Activated T-helper 17 cell treated with anti-CD3 and anti-CD28 coated beads, Interleukin-2, amount 50 U/mL, for 72 hours (primary cell): ENCODE measurements at places on chromosomes 7 and 10. TPM values are rescaled to one million over a fixed set of nuclear protein-coding genes. Genes with fewer than 3 reads are reported as not detected.

Gene ERVW-1
- not detected for total RNA-seq

Gene EBF3
- total RNA-seq: not detected

Gene HOXA10
- not detected for total RNA-seq

Gene DIP2C
- 1.1 TPM for total RNA-seq

Gene CYP3A7
- total RNA-seq: not detected

Gene LIPJ
- not detected for total RNA-seq

Gene LCOR
- total RNA-seq: 29.6 TPM

Gene NUB1
- 36.9 TPM for total RNA-seq

Gene BRAT1
- total RNA-seq: 42.8 TPM

Gene SLC16A12
- total RNA-seq: not detected

Gene LRRN3
- total RNA-seq: 30.4 TPM

Gene ABCB1
- 19.0 TPM for total RNA-seq

Gene INHBA
- not detected for total RNA-seq

Gene NKX2-3
- not detected for total RNA-seq

Gene LRRC4
- total RNA-seq: not detected

Gene ANXA8
- total RNA-seq: not detected

Gene CALML3
- total RNA-seq: not detected

Gene GNGT1
- total RNA-seq: not detected

Gene ASZ1
- total RNA-seq: not detected

Gene WDR86
- not detected for total RNA-seq

Gene TRPV6
- not detected for total RNA-seq

Gene SLC26A5
- not detected for total RNA-seq

Gene SSC4D
- total RNA-seq: 0.50 TPM

Gene CCDC186
- total RNA-seq: 10.8 TPM

Gene EBLN1
- total RNA-seq: not detected

Gene CASD1
- 26.6 TPM for total RNA-seq

Gene LIPM
- total RNA-seq: not detected

Gene UFSP1
- total RNA-seq: 3.2 TPM

Gene POU6F2
- total RNA-seq: 0.22 TPM

Gene HMX2
- total RNA-seq: not detected

Gene CPA2
- not detected for total RNA-seq

Gene SPOCK2
- total RNA-seq: 161 TPM

Gene MYH16
- not detected for total RNA-seq

Gene CDHR3
- total RNA-seq: 0.71 TPM

Gene MRC1
- 0.08 TPM for total RNA-seq

Gene HELLS
- 160 TPM for total RNA-seq

Gene RPEL1
- not detected for total RNA-seq

Gene COL26A1
- not detected for total RNA-seq

Gene GRID2IP
- total RNA-seq: 0.32 TPM

Gene GRM3
- total RNA-seq: not detected

Gene WEE2
- total RNA-seq: not detected

Gene MGMT
- total RNA-seq: 18.7 TPM

Gene LSM5
- 111 TPM for total RNA-seq

Gene STAM
- 27.0 TPM for total RNA-seq

Gene TFR2
- 30.8 TPM for total RNA-seq

Gene THNSL1
- total RNA-seq: 5.1 TPM
